ENCODE measurements at places on chromosomes 2 and 18.

DNA sequence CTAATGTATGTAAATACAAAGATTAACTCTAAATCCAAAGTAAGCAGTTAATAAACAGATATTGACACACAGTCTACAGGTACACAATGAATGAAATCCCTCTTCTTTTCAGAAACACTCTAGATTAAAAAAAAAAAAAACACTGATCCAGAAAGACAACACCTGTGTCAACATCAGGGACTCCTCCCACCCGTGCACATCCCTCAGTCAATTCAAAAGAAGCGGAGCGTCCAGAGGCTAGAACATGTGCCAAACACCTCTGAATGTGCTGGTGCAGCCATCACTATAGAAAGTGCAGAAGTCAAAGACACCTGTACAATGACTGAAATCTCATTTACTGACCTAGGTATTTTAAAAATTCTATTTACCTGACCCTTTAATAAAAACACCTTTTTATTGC, 622.6 kb upstream of the ID2 start:
- no peak for DNase-seq

GRCh38 chr18:27803957-27804356, 373.0 kb downstream of the CDH2 start:
- no peak for DNase-seq

DNA sequence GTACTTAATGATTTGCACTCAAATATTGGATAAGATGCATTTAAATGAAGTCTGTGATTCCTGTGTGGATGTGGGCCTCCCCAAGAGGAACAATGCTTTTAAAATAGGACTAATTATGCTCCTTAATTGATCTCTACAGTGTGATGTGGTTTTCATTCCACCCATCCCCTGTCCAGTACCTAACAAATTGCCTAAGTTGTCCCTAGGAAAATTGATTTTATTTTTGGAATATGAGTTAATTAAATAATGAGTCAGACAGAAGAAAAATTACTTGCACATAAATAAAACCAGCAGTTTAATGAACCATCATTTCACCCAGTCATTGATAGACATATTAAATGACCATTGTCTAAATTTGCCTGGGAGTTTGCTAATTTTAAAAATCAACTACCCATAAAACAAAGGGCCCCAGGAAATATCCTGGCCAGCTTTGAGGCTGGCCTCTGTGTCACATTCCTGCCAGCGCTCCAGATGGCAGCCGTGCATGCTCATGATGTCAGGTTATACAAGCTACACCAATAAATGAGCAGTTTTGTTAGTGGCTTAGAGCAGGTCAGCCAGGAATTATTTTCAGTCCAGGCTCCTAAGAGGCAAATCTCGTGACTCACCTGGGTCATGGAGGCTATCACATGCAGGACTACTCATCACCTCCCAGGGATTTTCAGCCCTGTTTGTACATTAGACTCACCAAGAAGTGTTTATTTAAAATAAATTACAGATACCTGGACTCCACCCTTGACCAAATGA, 31.9 kb downstream of the ABHD3 start:
- DNase-seq, result no peak

DNA sequence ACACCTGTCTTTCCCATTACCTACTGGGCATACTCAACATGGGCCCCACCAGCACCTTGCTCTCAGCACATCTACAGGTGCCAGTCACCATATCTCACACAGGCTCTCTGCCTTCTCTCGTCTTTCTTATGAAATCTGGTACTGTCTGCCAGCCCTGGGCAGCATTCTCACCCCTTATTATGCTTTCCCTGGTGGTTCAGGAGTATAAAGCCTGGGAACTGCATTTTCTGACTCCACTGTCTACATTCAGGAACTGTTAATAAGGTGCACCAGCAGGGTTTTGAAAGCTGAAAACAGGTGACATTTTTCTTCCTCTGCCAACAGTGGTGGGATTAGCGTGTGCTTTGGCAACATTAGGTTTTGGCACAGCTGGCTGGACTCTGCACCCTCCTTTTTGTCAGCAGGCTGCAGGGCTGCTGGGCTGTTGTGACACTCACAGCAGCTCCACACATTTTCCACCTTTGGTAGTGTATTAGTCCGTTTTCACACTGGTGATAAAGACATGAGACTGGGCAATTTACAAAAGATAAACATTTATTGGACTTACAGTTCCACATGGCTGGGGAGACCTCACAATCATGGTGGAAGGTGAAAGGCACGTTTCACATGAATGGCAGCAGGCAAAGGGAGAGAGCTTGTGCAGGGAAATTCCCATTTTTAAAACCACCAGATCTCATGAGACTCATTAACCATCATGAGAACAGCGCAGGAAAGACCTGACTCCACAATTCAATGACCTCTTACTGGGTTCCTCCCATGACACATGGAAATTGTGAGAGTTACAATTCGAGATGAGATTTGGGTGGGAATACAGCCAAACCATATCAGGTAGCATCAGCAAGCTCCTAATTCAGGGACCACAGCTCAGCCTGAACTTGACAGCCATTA, 343.1 kb upstream of the LYPD1 start:
- no peak for DNase-seq

- DNase-seq, result no peak
Measured at GRCh38 chr18:76937597-76937996, 115.2 kb downstream of the ZNF236 start.

DNA sequence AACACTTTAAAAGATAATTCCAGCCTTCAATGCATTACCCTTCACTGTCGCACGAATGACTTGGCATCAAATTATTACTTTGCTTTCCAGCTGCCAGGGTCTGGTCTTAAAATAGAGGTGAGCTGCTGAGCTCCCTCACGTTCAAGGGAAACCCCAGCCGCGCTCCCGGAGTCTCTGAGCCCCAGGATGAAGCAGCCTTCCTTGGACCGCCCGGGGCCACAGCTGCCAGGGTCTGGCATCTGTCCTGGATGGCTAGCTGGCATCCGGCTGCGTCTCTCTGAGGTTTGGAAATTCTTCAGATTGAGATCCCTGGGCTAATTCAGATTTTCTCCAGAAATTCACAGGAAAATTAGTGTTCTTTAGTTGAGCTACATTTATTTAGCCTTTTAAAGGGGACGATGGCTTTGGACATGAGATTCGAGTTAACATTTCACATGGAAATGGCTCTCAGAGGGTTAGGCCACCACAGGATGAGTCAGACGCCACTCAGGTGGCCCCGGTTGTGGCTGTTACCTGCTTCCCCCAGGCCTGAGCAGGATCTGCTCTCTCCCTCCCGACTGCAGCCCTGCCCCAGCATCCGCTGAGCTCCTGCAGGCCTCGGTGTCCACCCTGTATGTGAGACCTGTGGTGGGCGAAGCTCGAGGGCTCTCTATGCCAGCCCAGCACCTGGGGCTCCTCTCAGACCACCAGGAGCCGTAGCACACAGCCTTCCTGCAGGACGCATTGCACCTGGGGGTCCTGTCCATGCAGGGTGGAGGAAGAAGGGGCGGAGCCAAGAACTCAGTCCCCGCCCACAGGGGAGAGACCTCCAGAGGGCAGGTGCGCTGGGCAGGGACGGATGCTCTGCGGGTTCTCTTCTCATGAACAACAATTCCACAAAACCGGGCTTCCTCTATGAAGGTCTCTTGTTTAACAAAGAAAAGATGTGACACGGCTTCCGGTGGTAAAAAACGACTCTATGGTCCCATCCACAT, 255.5 kb downstream of the TWIST2 start:
- DNase-seq, result no peak

DNA sequence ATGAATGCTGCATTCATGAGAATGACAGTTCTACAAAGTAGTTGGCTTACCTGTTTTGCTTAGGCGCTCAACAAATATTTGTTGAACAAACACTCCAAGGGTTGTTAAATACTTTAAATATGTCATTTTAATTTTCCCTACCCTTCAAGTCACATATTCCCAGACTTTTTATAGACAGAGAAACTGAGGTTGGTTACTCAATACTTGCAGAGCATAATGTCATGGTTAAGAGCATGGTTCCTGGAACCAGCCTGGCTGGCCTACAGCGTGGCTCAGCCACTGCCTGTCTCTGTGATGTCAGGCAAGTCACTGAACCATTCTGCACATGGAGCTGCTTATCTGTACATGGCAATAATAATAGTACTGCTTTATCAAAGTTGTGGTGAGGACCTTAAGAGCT, 120.0 kb upstream of the STK17B start:
- no peak for DNase-seq

DNA sequence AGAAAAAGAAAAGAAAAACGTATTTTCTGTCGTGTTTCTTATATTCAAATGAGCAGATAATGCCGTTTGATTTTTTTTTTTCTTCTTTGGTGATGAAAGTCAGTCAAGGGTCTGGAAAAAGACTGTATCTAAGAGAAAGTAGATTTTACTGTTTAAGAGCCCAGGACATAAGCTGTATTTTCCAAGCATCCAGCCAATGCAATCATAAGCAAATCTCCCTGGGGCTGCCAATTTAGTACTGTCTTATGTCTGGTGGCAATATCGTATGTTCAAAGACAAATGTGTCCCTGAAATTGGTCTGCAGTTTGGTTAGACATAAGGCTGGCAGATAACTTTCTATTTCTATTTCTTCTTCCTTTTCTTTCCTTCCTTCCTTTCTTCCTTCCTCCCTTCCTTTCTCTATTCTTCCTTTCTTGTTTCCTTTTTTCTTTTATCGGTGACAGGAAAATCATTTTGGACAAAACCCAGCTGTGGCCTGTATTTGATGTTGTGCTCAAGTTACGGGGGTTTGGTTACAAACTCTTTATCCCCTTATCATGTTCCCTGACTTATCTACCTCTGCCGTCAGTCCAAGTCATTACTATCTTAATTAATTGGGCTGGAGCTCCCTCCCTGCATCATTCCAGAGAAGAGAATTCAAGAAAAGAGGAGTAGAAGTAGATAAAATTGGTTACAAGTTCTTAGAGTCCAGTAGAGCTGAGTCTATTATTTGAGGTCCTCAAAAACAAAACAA, 683.4 kb upstream of the FSHR start:
- no peak for DNase-seq

GRCh38 chr2:182792441-182792840, 74.0 kb downstream of the FRZB start:
- DNase-seq, result no peak

- no peak for DNase-seq
Measured at GRCh38 chr2:192146069-192147015, 48.4 kb downstream of the TMEFF2 start.

DNA sequence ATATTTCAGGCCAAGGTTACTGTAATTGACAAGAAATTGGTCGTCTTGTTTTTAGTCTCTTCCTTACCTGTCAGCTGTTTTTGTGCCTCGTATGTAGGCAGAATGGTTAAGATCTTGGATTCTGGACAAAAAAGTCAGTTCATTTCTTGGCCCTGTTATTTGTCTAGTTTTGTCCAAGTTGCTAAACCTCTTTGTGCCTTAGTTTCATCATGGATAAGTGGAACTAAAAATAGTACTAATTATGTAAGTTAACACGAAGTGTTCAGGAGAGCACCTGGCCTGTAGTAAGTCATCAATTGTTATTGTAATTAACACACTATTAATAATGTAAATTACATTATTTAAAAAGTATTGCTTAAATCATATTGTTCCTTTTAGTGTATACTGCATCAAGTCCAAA, 148.0 kb downstream of the PARD3B start:
- no peak for DNase-seq

GRCh38 chr2:134594399-134594798, 124.4 kb downstream of the TMEM163 start:
- no peak for DNase-seq

DNA sequence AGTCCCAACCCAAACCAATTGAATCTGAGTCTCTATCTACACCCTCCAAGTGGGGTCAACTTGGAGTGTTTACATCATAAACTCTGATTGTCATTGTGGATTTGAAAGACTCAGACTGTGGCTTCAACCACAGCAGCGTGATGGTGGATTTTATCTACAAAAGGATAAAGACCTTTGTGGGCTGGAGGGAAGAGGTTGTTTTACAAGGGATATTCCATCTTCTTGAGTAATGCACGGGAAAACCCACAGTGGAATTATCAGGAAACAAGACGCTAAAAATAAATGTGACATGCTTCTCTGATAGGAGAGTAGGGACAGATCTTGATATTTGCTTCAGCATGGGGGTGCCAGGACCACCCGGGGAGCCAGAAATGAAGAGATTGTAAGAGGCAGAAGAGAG, 93.5 kb downstream of the LPIN1 start:
- no peak for DNase-seq

GRCh38 chr2:109060496-109060895, 68.5 kb upstream of the SH3RF3 start:
- DNase-seq, result no peak

- no peak for DNase-seq
Measured at GRCh38 chr18:67142604-67143003, 373.9 kb downstream of the DSEL start.

DNA sequence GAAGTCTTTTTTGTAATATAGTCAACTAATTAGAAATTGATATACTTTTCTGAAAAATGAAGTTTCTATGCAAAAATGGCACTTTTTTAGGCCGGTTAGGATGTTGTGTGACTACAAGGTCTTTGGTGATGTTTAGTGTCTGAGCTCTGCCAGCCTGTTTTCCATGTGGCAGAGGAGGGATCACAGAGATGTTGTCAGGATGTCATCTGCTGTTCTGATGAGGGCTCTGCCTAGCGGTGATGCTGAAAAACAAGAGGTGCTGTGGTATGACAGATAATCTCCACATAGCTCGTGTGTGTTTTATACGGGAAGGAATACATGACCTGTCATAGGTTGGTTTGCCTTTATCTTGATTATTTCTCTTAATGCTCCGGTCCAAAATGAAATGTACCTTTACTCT, 12.0 kb upstream of the IAH1 start:
- DNase-seq, result no peak

DNA sequence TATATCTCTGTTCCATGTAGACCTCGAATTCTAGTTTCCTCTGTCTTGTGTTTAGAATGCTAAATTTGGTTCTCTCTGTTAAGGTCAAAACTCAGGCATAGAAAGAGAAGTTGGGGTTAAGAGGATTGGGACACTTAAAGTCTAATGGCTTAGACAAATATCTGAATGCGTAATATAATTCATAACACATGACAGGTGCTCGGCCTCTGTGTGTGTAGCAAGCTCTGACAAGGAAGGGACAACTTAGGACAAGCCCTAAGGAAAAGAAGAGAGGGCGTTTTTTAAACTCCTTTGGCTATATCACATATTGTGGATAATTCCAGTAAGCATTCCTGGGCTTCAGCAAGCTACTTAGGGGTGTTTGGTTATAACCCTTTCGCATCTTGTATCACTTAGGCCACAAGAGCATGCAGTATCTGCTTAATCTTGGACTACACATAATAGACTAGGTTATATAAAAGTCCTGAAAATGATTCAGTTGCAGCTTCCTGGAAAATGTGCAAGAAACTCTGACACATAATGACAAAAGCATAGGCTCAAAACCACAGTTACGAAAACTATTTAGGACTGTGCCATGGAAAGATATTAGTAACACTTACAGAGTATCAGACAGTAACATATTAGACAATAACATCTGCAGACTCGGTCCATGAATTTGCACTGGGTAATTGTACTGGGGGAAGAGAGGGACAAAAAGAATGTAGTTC, 16.1 kb upstream of the CREB1 start:
- no peak for DNase-seq
